Cardiac ventricle fibroblast (primary cell): ENCODE measurements at places on chromosomes 13 and 19. TPM values are rescaled to one million over a fixed set of nuclear protein-coding genes. Genes with fewer than 3 reads are reported as not detected.

Gene KBTBD7
- 5.6 and 5.8 TPM in 2 replicates for total RNA-seq

Gene ZNF17
- total RNA-seq: 4.2 and 5.2 TPM in 2 replicates

Gene CGB1
- total RNA-seq: not detected in 2 replicates

Gene KLF1
- total RNA-seq: not detected in 2 replicates

Gene TMPRSS9
- not detected in 2 replicates for total RNA-seq

Gene BEST2
- total RNA-seq: not detected in 2 replicates

Gene GARIN5B
- not detected in 2 replicates for total RNA-seq

Gene GJB2
- not detected in 2 replicates for total RNA-seq

Gene FCER2
- not detected in 2 replicates for total RNA-seq

Gene ZNF888
- 2.4 and 2.8 TPM in 2 replicates for total RNA-seq

Gene CCDC194
- total RNA-seq: not detected in 2 replicates

Gene ZNF841
- total RNA-seq: 10.5 and 18.7 TPM in 2 replicates
